ENCODE measurements at places on chromosomes 2 and 18.
A peak's percentile ranks its signal among the peaks of the same experiment; 100 is the strongest.

DNA sequence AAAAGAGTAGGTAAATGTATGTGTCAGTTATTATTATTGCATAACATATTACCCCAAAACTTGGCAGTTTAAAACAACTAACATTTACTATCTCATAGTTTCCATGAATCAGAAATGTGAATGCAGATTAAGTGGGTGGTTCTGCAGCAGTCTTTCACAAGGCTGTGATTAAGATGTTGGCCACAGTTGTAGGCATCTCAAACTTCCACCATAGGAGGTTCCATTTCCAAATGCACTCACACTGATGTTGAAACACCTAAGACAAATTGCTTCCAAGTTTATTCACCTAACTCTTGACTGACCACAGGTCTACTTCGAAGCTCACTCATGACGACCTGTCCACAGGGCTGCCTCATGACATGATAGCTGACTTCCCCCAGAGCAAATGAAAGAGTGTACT, 360.8 kb downstream of the GRB14 start:
- no peak for DNase-seq

DNA sequence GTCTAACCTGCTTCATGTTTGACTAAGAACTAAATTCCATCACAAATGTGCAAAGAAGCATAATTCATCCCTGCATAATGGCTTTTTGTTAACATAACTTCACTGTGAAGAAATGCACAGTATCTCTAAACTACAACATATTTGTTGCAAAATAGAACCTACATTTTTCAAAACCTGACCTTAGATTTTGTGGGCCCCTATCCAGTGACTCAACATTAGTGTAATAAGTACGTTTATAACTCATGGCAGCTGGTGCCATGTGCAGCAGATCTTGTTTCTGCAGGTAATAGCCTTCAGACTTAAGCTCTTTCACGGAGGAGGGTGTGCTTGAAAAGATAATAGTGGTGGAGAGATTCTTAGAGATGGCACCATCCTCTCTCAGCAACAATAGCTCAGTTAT, 28.6 kb upstream of the VWC2L start:
- DNase-seq = no peak

DNA sequence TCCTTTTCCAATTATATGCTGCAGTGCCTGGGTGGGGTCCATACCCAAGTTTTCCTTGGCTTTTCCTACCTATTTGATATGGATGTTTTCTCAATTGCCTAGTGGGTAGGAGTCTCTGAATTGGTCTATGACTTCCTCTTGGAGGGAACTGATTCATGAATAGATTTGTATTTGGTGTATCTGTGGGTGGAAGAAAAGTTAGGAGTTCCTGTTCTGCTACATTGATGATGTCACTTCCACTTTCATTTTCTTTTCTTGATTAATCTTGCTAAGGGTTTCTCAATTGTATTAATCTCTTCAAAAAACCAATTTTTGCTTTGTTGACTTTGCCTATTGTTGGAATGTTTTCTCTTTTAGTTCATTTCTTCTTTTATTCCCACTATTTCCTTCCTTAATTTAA, 37.4 kb upstream of the SLC9A2 start:
- no peak for DNase-seq

DNA sequence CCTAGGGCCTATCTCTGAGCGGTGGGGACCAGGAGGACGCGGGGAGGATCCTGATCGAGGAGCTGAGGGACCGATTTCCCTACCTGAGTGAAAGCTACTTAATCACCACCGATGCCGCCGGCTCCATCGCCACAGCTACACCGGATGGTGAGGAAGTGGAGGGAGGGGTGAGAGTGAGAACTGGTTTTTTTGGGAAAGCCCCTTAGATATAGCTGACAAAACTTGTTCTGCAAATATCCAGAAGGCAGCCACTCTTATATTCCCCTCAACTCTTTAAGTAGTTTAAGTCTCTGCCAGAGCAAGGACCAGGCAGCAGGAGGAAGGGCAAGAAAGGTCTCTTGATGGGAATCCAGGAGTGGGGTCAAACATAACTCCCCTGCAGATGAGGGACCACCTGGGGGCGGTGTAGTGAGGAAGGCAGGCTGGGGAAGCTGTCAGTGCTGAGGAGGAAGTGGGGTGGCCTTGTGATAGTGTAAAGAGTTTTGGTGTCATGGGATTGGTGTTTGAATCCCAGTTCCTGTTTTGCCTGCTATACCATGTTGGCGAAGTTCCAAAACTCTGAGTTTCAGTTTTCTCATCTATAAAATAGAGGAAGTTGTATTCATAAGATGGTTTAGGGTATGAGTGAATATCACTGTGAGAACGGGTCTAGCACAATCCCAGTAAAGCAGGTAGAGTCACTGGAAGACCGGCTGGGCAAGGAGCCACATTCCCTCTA, 3.4 kb downstream of the NAGK start:
- peak; percentile 56 for DNase-seq

DNA sequence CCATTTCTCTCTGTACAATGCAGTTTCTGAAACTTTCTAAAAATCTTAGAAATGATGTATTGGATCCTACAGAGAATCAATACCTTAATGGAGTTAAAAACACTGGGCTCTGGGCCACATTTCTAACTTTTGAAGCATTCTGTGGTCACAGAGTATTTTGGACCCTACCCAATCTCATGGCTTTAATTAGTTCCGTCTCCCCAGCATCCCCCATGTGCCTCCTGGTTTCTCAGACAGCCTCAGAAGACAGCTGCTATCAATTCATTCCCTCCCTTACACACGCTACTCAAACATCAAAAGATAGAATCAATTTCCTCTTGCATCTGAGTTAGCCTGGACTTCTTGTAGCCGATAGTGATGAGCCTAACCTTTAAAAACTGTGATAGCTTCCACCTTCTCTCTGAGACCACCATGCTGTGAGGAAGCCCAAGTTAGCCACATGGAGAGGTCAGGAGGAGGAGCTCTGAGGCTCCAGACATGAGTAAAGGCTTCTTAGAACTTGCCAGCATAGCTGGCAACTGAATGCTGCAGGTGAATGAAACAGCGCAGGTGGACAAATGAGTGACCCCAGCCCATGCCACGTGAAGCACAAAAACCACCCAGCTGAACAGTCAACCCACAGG, 10.4 kb downstream of the ADCY3 start:
- no peak for DNase-seq

DNA sequence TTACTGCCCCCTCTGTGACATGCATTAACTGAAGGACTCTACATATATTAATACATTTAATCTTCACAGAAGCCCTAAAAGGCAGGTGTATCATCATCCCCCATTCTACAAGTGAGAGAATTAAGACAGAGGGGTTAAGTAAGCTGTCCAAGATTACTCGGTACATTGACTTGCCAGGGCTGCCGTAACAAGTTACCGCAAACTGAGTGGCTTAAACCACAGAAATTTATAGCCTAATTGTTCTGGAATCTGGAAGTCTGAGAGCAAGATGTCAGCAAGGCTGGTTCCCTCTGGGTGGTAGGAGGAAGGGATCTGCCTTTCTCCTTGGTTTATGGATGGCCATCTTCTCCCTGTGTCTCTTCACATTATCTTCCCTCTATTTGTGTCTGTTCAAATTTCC, 605.5 kb downstream of the EPHA4 start:
- no peak for DNase-seq

DNA sequence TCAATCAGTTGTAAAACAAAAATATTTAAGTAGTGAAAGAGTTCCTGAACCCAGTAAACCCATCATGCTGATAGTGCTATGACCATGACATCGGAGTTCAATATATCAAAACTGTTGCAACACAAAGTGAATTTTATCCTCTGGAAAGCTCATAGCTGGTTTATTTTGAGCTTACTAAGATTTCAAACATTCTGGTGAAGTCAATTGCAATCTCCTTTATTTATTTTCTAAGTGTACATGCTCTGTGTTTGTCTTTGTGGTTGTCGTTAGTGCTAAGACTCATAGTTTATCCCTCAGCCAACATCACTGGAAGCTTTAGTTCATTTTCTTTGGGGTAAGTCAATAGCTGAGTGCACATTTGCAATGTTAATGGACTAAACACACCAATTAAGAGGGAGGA, 91.9 kb downstream of the QPCT start:
- DNase-seq = no peak
